Activated CD4-positive, alpha-beta T cell treated with anti-CD3 and anti-CD28 coated beads, Interleukin-2, amount 10 ng/mL, durations not matched to agents 7 days and 5 days (primary cell): ENCODE measurements at places on chromosomes 16 and 17.

- no peak for DNase-seq
Measured at GRCh38 chr17:50658616-50659015, 23.9 kb downstream of the ABCC3 start.

GRCh38 chr17:57034807-57035754 lies 50.0 kb upstream of the AKAP1 start:
- no peak for DNase-seq

- no peak for DNase-seq
Measured at GRCh38 chr16:16131204-16131603, 92.1 kb downstream of the ABCC6 start.

- no peak for DNase-seq
Measured at GRCh38 chr17:55983096-55983495, 170.2 kb upstream of the ANKFN1 start.
